ENCODE measurements at places on chromosomes 6 and 20. TPM values are rescaled to one million over a fixed set of nuclear protein-coding genes. Genes with fewer than 3 reads are reported as not detected.

- peaks cover 9% of the 10 kb centered on the region for H3K4me1 ChIP-seq
- peak overlapping the region; percentile 50 for H3K27ac ChIP-seq
- H3K27me3 ChIP-seq, result no peaks in the 10 kb centered on the region
- peak overlapping the region; percentile 35 for H3K4me3 ChIP-seq
- H3K36me3 ChIP-seq, result no peaks in the 10 kb centered on the region
These were observed 34.9 kb downstream of the RNF24 start for GRCh38 chr20:3980260-3981131.

DNA sequence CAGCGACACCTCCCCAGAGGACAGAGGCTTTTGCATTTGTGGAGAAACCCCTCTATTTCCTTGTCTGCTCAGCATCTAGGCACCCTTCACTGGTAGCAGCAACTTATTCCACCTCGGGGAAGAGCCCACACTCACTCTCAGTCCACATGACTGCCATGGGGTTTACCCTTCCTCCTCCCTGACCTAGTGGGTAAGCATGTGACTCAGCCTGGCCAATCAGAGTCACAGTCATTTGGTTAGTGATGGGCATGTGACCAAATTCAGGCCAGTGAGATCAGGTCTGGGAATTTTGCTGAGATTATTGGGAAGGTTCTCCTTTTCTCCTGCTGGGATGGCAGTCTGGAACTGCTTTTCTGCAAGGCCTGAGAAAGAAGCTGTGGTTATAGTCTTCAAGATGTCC is 145.7 kb upstream of the PHACTR3 start:
- no peak overlapping the region for H3K4me3 ChIP-seq
- DNase-seq, result no peak
- H3K27ac ChIP-seq, result no peak overlapping the region

- no peaks in the 10 kb centered on the region for H3K27me3 ChIP-seq
- H3K4me3 ChIP-seq, result peak overlapping the region; percentile 61
- peak overlapping the region; percentile 82 for H3K27ac ChIP-seq
- no peaks in the 10 kb centered on the region for H3K36me3 ChIP-seq
- DNase-seq, result no peak
These were observed 1.4 kb upstream of the LAMA5 start for GRCh38 chr20:62368392-62368975.

GRCh38 chr6:138588805-138589434 is 89.6 kb upstream of the NHSL1 start:
- H3K27me3 ChIP-seq, result no peaks in the 10 kb centered on the region
- DNase-seq, result no peak
- no peak overlapping the region for H3K27ac ChIP-seq
- no peak overlapping the region for H3K4me3 ChIP-seq
- peaks cover 16% of the 10 kb centered on the region for H3K4me1 ChIP-seq
- no peaks in the 10 kb centered on the region for H3K36me3 ChIP-seq

PTCRA gene
- total RNA-seq, result not detected

TBX18 gene
- 9.8 TPM for total RNA-seq

CALHM4 gene
- total RNA-seq, result not detected

DNA sequence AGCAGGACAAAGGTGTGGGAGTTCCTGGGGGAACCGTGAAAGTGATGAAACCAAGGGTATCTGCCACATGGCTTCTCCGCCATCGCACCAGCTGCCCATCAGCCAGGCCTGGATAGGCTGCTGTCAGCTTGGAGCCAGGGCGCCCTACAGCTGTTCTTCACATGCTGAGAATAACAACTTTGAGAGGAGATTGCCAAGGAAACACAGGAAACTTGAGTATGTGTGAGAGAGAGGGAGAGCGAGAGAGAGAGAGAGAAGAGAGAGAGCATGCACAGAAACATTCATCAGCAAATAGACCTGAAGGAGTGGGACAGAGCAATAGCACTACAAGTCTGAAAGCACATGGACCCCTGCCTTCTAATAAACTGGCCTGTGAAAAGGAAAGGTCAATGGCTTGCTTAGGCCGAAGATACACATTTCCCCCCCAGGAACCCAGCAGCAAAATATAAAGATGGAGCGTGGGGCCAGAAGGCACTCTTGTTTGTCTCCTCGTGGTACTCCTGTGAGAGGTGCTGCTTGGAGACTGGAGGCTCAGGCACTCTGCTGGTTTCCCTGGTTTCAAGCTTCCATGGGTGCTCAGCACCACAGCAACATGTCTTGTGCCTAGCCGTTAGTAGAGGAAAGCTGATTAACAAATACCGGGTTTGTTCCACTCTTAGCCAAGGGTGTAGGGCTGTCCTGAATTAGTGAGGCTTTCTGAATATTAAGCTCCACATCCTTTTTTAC is 53.0 kb downstream of the SNAP25 start:
- no peaks in the 10 kb centered on the region for H3K4me1 ChIP-seq
- no peak overlapping the region for H3K4me3 ChIP-seq
- no peaks in the 10 kb centered on the region for H3K36me3 ChIP-seq
- no peak for DNase-seq
- H3K27ac ChIP-seq, result no peak overlapping the region
- H3K27me3 ChIP-seq, result no peaks in the 10 kb centered on the region

DNA sequence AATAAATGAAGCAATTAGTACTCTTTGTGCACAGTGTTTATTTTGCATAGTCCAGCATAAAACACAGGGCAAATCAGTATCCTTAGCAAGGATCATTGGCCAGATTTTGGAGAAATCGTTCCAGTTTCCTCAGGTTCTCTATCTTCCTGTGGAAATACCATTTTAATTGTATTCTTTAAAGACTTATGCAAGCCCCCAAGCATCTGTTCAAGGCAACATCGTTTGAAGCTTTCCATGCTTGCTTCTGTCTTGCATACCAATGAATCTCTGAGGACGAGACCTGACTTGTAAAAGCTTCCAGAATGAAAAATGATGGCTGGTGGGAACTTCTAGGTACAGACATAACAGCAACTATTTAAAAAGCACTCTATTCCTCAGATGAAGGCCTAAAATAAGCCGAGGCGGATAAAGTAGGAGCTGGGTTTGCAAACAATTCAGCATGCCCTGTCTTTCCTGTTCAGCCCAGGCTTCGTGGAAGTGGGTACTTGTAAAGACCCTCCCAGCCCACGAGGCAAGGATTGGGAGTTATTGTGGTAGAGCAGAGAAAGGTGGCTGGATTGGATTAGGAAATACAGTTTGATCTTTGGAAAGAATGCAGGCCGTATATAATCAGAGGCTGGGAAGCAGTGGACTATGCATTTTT is 21.6 kb downstream of the NRSN1 start:
- H3K4me3 ChIP-seq, result no peak overlapping the region
- no peaks in the 10 kb centered on the region for H3K36me3 ChIP-seq
- no peak overlapping the region for H3K27ac ChIP-seq
- no peak for DNase-seq
- H3K27me3 ChIP-seq, result no peaks in the 10 kb centered on the region

DNA sequence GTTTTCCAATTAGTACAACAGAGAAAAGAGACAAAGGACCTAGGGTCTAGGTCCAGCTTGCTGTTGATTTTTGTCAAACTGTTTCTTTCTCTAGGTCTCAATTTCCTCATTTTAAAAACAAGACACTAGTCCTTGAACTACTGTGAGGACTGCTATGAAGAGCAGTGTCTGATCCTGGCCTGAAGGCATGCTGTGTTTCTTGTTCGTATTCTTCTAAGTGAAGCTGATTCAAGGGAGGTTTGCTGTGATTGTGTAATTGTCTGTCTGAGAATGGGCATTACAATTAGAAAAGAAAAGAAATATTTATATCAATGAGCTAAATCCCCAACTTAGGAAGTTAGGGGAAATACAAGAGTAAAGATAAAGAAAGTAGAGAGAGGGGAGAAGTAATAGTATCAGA is 228.2 kb upstream of the SUPT3H start:
- H3K27ac ChIP-seq, result no peak overlapping the region
- H3K27me3 ChIP-seq, result no peaks in the 10 kb centered on the region
- no peak overlapping the region for H3K4me3 ChIP-seq
- no peak for DNase-seq
- no peaks in the 10 kb centered on the region for H3K36me3 ChIP-seq
- H3K4me1 ChIP-seq, result peaks cover 8% of the 10 kb centered on the region

GRCh38 chr6:13383328-13384163 is 55.2 kb upstream of the TBC1D7 start:
- H3K4me3 ChIP-seq, result no peak overlapping the region
- H3K36me3 ChIP-seq, result no peaks in the 10 kb centered on the region
- DNase-seq, result no peak
- H3K4me1 ChIP-seq, result peaks cover 24% of the 10 kb centered on the region
- no peaks in the 10 kb centered on the region for H3K27me3 ChIP-seq
- no peak overlapping the region for H3K27ac ChIP-seq

DNA sequence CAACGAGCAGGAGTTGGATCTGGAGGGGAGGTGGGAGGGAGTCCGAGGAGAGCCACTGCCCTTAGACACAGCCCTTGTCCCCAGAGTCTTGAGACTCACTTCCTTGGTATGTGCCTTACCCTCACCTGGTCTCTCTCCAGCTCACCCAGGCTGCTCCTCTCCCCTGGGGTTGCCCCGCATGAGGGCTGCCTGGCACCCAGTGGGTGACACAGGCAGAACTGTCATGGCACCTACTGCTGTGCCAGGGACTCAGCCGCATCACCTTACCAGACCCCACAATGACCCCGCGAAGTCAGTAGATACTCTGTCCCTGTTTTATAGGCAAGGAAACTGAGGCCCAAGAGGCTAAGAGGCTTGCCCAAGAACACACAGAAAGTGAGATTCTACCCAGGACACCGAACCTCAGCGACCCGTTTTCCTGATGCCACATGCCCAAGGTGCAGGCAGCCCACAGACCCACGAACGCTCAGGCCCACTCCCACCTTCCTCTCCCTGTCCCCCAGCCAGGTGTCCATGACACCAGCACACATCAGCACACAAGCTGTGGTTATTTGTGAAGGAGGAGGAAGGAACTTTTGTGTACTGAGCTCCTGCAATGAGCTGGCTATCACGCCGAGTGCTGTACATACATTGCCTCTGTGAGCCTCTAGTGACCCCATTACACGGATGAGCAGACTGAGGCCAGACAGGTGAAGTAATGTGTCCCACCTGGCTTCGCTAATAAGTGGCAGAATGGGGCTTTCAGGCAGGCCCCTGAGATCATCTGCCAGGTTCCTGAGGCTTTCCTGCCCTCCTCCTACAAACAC is 168.1 kb downstream of the GRM4 start:
- no peaks in the 10 kb centered on the region for H3K4me1 ChIP-seq
- no peaks in the 10 kb centered on the region for H3K27me3 ChIP-seq
- H3K36me3 ChIP-seq, result no peaks in the 10 kb centered on the region
- H3K4me3 ChIP-seq, result no peak overlapping the region
- H3K27ac ChIP-seq, result no peak overlapping the region
- DNase-seq, result no peak

- DNase-seq, result no peak
- peaks cover 44% of the 10 kb centered on the region for H3K36me3 ChIP-seq
These were observed 21.9 kb downstream of the PYGB start for GRCh38 chr20:25269833-25270170.

APOM gene
- not detected for total RNA-seq

GRCh38 chr6:13641315-13641714 is 26.2 kb downstream of the NOL7 start:
- H3K27me3 ChIP-seq, result no peaks in the 10 kb centered on the region
- H3K4me1 ChIP-seq, result no peaks in the 10 kb centered on the region
- no peak overlapping the region for H3K27ac ChIP-seq
- no peaks in the 10 kb centered on the region for H3K36me3 ChIP-seq
- no peak overlapping the region for H3K4me3 ChIP-seq

GRCh38 chr20:24577271-24577909 is 108.0 kb downstream of the SYNDIG1 start:
- H3K4me1 ChIP-seq, result no peaks in the 10 kb centered on the region
- peak; percentile 77 for DNase-seq
- H3K36me3 ChIP-seq, result no peaks in the 10 kb centered on the region

RNF39 gene
- total RNA-seq, result 18.2 TPM

- no peaks in the 10 kb centered on the region for H3K36me3 ChIP-seq
- H3K4me3 ChIP-seq, result no peak overlapping the region
- no peak overlapping the region for H3K27ac ChIP-seq
- no peak for DNase-seq
- H3K4me1 ChIP-seq, result no peaks in the 10 kb centered on the region
- H3K27me3 ChIP-seq, result no peaks in the 10 kb centered on the region
These were observed 57.6 kb downstream of the TENT5A start for GRCh38 chr6:81694855-81695254.

- H3K27ac ChIP-seq, result no peak overlapping the region
- no peak overlapping the region for H3K4me3 ChIP-seq
- H3K4me1 ChIP-seq, result peaks cover 24% of the 10 kb centered on the region
- no peaks in the 10 kb centered on the region for H3K27me3 ChIP-seq
These were observed 52.6 kb upstream of the CD93 start for GRCh38 chr20:23138682-23139081.

DNA sequence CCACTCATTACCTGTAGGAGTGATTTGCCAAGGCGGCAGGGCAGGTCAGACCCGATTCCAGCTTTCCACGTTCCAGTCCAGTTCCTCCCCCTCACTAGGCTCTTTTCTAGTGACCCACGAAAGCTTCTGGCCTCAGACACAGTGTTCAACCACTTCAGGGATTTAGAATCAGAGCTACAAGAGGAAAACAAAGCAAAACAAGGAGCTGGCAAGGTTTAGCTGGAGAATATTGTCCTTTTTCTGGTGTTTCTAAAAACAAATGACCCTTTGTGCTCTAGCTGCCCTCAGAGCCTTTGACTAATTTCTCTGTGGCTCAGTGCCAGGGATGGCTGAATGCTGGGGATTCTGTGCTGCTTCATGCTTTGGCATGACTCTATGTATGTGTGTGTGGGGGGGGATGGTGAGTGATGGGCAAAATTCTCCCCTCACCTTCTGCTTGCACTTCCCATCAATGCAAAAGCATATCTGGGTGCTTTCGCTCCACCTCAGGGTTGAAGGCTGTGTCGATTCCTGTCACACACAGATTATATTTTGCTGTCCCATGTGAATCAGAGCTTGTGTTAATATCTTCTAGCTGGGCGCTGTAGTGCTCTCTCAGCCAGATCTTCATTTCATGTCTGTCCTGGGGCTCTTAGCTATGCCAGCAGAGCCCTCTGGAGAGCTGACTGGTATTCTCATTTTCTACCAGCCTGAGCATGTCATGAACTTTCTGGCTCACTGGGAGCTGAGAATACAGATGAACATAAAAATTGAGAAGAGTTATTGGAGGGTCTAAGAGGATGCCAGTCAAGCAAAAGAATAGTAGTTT is 19.3 kb upstream of the NEDD9 start:
- DNase-seq, result no peak
- peaks cover 20% of the 10 kb centered on the region for H3K4me1 ChIP-seq
- H3K4me3 ChIP-seq, result no peak overlapping the region
- no peaks in the 10 kb centered on the region for H3K36me3 ChIP-seq
- peak overlapping the region; percentile 26 for H3K27ac ChIP-seq
- no peaks in the 10 kb centered on the region for H3K27me3 ChIP-seq

GRCh38 chr6:120558294-120558693 is 776.0 kb downstream of the TBC1D32 start:
- no peaks in the 10 kb centered on the region for H3K27me3 ChIP-seq
- no peaks in the 10 kb centered on the region for H3K4me1 ChIP-seq
- no peak overlapping the region for H3K27ac ChIP-seq
- no peak overlapping the region for H3K4me3 ChIP-seq
- no peaks in the 10 kb centered on the region for H3K36me3 ChIP-seq

RNF217 gene
- 26.0 TPM for total RNA-seq

- peak overlapping the region; percentile 94 for H3K27ac ChIP-seq
- peak overlapping the region; percentile 66 for H3K4me3 ChIP-seq
- no peaks in the 10 kb centered on the region for H3K27me3 ChIP-seq
- H3K36me3 ChIP-seq, result no peaks in the 10 kb centered on the region
These were observed 112.0 kb upstream of the BEND6 start for GRCh38 chr6:56842686-56843475.

GRCh38 chr6:32607263-32607987 is 17.8 kb upstream of the HLA-DRB1 start:
- no peaks in the 10 kb centered on the region for H3K36me3 ChIP-seq
- H3K4me1 ChIP-seq, result no peaks in the 10 kb centered on the region
- no peak for DNase-seq
- H3K27ac ChIP-seq, result no peak overlapping the region

GRCh38 chr6:165543781-165544180 is 119.3 kb downstream of the PDE10A start:
- no peak for DNase-seq
- H3K27ac ChIP-seq, result no peak overlapping the region
- H3K4me3 ChIP-seq, result no peak overlapping the region
- H3K4me1 ChIP-seq, result no peaks in the 10 kb centered on the region
